Astrocyte (in vitro differentiated cells and primary cell): ENCODE measurements at places on chromosomes 4 and X. TPM values are rescaled to one million over a fixed set of nuclear protein-coding genes. Genes with fewer than 3 reads are reported as not detected.

- no peaks in the 10 kb centered on the region for H3K27me3 ChIP-seq
- H3K4me1 ChIP-seq, result peaks cover 3% of the 10 kb centered on the region
- H3K4me3 ChIP-seq, result no peak overlapping the region
- DNase-seq, result peak; percentile 10
- H3K27ac ChIP-seq, result no peak overlapping the region
Measured at GRCh38 chr4:88573995-88574394, 18.3 kb upstream of the HERC3 start.

DNA sequence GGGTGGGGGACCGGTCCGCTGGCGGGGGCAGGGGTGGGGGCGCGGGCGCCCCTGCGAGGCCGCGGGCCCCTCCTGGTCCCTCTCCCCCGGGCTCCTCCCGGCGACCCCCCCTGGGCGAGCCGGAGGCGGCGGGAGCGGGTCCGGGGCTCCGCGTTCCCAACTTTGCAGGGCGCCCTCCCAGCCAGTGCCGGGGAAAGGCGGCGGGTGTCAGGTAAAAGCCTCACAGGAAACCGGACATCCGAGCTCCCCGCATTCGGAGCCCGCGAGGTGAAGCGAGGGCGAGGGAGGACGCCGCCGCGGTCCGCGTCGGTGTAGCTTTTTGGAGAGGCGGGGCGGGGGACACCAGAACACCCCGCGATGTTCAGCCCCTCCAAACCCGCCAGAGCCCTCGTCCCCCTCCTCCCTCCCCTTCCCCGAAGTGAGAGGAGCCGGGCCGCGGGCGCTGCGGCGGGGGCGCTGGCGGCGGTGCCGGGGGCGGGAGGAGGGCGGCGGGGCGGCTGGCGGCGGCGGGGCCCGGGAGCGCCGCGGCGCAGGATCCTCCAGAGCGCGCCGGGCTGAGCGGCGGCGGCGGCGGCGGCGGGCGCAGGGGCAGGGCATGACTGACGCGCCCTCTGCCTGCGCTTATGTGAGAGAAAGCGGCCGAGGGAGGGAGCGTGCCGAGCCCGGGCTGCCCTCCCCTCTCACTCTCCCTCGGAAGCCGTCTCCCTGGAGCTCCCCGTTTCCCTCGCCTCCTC lies at the start of gene VEGFC:
VEGFC (minus strand) TSS at position 597 of the 734 bp plus-strand sequence. CDS start 611 bp downstream, outside the sequence.
- H3K27ac ChIP-seq, result peak within 1 kb of the TSS; percentile 77
- H3K27me3 ChIP-seq, result no peaks in the 10 kb centered on the region
- no peaks in the 10 kb centered on the region for H3K36me3 ChIP-seq
- H3K4me1 ChIP-seq, result peaks cover 22% of the 10 kb centered on the region
- no peak for DNase-seq
- peak within 1 kb of the TSS; percentile 96 for H3K4me3 ChIP-seq

GRCh38 chr4:25925486-25926201 lies 11.6 kb downstream of the SMIM20 start:
- H3K27ac ChIP-seq, result no peak overlapping the region
- peaks cover 9% of the 10 kb centered on the region for H3K4me1 ChIP-seq
- H3K4me3 ChIP-seq, result no peak overlapping the region
- no peaks in the 10 kb centered on the region for H3K27me3 ChIP-seq
- DNase-seq, result no peak

Gene TMEM150C
- 0.50 and 0.95 TPM in 2 replicates for total RNA-seq

Gene STATH
- total RNA-seq, result not detected in 2 replicates
